ENCODE measurements at places on chromosomes 6 and 20.

DNA sequence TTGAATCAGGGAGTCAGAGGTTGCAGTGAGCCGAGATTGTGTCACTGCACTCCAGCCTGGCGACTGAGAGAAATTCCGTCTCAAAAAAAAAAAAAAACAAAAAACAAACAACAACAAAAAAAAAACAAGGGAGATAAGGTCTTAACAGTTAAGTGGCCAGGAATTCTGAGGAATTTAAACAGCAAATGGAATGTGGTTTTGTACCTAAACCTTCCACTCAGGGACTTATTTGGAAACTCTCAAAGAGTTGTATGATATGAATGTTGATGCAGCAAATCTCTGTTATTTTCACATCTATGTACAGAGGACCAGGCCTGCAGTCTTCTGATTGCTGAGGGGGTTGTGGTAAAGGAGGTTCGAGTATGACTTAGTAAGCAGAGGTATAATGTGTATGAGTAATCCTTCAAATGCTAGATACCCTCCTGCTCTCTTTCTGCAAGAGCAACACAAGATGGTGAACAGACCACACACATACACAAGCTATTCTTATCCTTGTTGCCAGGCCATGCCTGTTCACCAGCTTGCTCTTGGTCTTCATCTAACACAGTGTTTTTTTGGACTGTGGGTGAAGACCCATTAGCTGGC is 174.9 kb upstream of the SCGN start:
- no peak for DNase-seq

DNA sequence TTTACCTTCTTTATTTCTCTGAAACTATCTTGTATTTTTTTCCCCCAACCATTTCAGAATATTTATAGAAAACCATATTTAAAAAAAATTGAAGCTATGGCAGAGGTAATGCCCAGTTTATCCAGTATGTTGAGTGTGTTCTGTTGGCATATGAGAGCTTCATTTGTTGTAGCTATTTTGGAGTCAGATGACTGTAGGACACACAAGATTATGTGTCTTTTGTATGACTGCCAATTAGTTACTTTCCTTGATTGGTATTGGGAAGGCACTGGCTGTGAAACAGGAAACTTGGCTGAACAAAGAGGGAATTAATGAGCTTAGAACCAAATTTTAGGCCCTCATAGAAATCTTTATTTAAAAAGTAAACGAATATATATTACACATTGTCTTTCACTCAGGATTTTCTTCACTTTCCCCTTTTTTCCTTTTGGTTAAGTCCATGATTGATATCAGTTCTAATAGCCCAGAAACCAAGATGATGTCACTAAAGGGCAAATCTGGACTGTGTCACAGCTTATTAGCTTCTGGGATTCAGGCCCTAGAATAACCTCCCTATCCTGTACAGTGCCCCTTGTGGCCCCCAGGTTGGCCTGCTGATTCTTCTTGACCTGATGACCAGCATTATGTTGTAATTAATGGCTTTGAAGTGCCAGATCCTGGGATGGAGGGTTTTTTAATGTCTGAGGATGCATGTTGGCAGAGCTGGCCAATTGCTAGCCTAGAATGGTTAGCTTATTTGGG is 10.1 kb downstream of the CDC5L start:
- no peak for DNase-seq

DNA sequence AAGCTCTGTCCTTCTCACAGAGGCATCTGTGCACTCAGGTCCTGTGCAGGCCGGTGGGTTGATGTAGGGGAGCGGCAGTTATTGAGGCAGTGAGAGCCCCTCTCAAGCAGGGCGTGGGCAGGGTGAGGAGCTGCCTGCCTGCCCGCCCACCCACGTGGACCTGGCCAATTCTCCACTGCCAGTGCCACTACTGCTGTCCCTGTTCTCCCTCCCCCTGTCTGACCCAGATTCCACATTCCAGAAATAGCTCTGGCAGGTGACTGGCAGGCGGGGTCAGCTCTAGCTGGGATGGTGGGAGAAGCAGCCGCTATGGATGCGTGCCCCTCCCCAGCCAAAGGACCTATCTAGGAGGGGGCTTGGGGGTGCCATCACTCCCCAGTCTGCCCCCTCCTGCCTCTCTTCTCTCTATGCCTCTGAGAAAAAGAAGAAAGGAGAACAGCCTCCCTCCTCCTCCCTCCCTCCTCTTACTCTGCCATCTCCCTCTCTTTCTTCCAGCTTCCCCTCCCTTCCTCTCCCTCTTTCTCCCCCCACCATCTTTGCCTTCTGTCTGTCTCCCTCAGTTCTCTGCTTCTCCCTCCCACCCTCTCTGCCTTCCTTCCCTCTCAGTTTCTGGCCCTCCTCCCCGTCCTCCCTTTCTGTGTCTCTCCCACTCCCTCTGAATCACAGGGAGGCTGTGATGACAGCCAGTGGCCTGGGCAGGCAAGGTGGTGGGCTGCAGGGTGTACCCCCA is 86.5 kb upstream of the MYL9 start:
- DNase-seq: no peak

- DNase-seq: no peak
Observed at GRCh38 chr20:52497731-52498130, 306.2 kb upstream of the ZFP64 start.

- DNase-seq: no peak
Observed at GRCh38 chr6:82363428-82364086, at the start of gene TPBG. TPBG (plus strand) TSS chr6:82363817; CDS start chr6:82364962, 1,145 bp downstream.

GRCh38 chr20:16004108-16004854 is 569.0 kb downstream of the KIF16B start:
- DNase-seq: no peak

GRCh38 chr6:7894262-7895124 is 16.1 kb downstream of the TXNDC5 start:
- no peak for DNase-seq

DNA sequence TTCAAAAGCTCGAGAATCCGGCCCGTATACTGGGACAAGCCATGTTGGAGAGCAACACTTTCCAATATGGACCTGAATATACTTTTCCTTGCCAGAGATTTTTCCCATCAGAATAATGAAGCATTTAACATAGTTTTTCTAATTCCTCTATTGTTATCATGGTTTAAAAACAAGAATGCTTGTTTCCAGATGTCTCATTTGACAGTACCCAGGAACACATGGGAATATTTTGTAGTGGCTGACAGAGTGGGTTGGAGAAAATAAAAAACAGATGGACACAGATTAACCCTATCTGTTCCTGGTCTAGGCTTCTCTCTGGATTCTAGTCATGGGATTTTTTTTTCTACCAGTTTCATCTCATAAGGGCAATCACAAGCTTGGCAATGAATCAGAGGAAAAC is 164.8 kb upstream of the CEP162 start:
- DNase-seq: no peak

DNA sequence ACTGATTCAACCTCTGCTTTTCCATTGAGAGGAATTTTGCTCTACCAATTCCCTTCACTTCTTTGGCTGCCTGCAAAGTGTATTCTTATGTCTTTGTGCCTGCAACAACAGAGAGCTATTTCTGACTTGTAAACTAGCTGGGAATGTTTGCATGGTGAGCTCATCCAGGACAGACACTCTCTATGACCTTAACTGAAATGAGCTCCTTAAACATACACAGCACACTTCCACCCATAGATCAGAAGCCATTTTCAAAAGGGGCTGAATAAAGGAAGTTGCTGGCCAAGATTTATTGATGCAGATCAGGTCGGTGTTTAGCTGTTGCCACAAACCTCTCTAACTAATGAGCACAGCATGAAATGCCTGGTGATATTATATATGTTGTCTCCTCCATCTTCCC is 377.7 kb downstream of the BTBD9 start:
- DNase-seq: no peak

DNA sequence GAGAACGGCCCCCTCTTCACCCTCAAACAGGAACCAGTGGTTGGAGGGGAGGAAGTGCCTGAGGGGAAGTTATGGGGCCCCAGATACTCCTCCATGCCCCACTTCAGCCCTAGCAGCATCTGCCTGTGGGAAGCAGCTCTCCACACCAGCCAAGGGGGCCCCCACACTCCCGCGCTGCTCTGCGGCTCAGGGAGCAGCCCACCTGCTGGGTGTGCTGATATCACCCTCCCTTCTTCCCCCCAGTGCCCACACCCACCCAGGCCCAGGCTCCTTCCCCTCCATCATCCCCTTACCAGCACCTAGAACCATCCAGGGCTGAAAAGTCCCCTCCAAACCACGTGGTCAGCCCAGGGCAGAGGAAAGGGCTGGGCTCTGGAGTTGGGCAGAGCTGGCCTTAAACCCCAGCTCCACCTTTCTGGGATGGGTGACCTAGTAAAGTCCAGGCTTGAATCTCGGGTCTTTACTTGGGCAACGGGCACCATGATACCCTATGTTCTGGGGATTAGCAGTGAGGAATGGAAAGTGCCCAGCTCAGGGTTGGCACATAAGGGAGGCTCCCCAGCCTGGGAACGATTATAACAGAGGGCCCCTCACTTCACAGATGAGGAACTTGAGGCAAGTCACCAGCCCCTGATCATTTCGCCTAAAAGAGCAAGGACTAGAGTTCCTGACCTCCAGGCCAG is 663 bp downstream of the LST1 start:
- no peak for DNase-seq

DNA sequence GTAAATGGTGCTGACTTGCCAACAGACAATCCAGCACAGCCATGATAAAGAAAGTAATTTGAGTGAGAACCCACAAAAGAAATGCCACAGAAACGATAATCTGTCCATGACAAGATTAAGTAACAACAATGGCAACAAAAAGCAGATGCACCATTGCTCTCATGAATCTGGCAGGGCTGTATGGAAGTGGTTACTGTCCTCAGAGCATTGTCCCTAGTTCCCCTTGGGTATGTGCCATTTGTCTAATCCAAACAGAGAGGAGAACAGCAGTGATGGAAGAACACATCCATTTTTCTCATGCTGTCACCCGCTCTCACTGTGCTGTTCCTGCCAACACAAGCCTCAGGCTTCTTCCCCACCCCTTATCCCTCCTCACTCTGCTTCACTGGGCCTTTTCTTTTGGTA is 65.8 kb downstream of the REV3L start:
- no peak for DNase-seq

DNA sequence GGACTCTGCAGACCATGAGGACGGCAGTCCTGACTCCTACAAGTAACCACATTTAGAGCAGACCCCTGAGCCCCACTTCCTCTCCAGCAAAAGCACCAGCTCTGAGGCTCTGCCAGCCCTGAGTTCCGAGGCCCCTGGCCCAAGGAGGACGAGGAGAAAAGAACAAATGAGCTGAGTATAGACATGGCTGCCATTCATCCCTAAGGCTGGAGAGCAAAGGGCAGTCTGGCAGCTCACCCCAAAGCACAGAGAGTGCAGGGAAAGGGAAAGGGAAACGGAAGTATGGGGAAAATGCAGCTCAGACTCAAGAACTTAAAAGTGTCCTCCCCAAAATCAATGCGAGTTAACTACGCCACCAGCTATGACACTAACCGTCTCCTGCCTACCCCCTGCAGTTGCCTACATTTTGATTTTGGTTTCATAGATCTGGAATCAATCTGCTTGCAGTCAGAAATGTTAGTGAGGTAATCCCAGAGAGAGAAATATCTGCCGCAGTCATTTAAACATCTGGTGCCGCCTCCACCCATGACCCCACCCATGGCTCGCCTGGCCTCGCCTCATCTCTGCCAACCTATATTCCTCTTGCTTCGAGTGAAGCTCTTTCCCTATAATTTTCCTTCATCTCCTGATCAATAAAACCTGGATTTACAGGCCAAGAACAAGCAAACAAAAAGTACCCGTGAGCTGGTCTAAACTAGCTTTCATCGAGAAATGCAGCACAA is 49.6 kb upstream of the AFDN start:
- no peak for DNase-seq

GRCh38 chr6:108068618-108069017 is 5.9 kb downstream of the OSTM1 start:
- no peak for DNase-seq

GRCh38 chr20:51584737-51585136 is 42.2 kb upstream of the NFATC2 start:
- no peak for DNase-seq

DNA sequence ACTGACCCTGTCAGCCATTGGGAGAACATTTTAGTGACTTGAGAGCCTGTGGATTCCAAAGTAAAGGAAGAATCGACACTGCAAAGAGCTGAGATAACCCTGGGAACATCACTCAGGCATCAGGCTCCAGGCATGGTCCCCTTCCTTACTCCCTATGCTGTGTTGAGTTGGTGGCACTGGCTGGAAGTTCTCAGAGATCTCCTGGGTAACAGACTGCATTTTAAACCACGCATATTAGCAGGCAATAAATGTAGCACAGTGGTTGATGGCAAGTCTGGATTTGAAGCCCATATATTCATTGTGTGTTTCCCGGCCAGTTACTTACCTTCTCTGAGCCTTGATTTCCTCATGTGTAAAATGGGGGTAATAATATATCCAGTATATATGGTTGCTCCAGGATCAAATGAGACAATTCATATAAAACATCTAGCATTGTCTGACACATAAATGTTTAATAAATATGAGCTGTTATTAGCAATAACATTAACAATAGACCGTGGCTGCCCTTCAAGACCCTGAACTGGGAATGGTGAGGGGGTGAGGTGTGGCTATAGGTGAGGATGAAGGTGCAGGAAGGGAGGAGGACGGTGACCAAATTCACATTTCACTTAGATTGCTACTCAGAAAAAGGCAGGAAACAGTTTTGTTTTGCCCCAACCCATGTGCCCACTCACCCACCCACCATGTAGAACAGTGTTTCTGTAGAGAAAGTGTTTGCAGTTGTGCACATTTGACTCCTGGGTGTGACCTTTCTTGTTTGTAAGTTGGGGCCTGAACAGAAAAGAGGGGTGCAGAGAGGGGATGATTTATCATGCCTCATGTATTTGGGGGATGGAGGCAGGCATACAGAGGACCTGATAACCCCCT is 2.1 kb downstream of the PLCG1 start:
- no peak for DNase-seq

GRCh38 chr20:51037532-51038115 is 14.7 kb upstream of the KCNG1 start:
- DNase-seq: no peak

DNA sequence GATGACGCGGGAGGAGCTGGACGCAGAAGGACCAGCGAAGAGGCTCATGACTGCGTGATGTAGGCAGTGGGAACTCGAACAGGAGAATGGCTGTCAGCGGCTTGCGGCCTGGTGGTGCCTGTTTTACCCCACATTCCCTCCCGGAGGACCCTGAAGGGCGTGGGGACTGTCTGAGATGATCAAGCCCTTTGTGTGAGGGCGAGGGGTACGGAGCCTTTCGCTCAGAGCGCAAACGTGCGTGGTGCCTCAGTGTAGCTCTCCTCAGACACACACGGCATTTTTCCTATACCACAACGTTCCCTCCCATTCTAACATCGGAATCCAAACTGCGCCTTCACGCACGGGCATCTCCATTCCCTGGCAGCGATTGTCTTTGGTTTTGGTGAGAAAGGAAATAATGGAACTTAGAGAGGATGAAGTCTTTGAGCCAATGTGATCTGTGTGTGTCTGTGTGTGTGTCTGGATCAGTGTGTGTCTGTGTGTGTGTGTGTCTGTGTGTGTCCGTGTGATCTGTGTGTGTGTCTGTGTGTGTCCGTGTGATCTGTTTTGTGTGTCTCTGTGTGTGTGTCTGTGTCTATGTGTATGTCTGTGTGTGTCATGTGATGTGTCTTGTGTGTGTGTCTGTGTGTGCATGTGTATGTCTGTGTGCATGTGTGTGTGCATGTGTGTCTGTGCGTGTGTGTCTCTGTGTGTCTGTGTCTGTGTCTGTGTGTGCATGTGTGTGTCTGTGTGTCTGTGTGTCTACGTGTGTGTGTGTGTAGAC is 5.3 kb downstream of the PTK6 start:
- DNase-seq: no peak

- no peak for DNase-seq
Observed at GRCh38 chr6:110410511-110410910, 4.9 kb downstream of the DDO start.
